Mammary epithelial cell (primary cell): ENCODE measurements at places on chromosomes 3 and 15. TPM values are rescaled to one million over a fixed set of nuclear protein-coding genes. Genes with fewer than 3 reads are reported as not detected.

- DNase-seq, result peak; percentile 33
These were observed 1.3 kb downstream of the DNAH1 start for GRCh38 chr3:52317208-52318000.

DNA sequence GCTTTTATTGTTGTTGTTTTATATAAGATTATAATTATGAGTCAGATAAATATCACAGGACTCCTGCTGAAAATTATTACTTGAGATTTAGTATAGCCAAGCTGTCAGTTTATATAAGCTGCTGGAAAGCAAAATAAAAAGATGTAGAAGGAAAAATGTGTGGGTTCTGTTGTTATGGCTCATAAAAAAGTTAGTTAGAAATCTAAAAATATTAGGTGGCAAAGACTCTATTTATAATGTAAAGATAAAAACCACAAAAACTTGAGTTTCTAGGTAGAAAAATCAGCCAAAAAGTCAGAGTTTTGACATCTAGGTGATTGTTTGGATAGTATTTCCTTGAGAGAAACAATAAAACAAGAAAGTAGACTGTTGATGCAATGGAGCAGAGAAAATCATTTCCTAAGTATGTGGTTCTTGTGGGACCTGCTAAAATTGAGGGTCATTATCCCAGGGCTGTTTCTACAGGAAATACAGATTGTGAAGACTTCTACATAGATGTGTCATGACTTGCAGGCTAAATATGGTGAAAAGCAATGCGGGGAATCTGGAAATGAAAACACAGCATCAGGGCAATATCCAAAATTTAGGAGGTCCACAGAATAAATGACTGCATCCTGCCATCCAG, 1109.6 kb upstream of the CADM2 start:
- DNase-seq, result peak; percentile 29

DNA sequence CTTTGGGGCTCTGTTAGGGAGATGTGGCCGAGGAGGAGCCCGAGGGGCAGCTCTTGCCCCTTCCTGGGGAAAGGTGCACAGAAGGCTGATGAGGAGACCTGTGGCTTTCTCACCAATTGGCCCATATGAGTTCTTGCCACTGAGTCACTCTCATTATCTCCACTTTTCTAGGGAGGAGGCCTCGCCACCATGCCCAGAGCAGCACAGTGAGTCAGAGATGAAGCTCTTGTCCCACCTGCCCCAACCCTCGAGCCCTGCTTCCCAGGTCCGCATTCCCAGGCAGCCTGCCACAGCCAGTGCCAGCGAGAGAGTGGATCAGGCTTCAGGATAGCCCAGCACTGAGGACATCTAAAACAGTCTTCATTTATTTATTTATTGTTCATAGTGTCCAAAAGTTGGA, 53.5 kb downstream of the AMOTL2 start:
- DNase-seq, result peak; percentile 81

- DNase-seq, result no peak
These were observed 271.1 kb upstream of the GPR149 start for GRCh38 chr3:154701055-154701454.

GRCh38 chr15:70633991-70634390, 129.4 kb downstream of the UACA start:
- no peak for DNase-seq

DNA sequence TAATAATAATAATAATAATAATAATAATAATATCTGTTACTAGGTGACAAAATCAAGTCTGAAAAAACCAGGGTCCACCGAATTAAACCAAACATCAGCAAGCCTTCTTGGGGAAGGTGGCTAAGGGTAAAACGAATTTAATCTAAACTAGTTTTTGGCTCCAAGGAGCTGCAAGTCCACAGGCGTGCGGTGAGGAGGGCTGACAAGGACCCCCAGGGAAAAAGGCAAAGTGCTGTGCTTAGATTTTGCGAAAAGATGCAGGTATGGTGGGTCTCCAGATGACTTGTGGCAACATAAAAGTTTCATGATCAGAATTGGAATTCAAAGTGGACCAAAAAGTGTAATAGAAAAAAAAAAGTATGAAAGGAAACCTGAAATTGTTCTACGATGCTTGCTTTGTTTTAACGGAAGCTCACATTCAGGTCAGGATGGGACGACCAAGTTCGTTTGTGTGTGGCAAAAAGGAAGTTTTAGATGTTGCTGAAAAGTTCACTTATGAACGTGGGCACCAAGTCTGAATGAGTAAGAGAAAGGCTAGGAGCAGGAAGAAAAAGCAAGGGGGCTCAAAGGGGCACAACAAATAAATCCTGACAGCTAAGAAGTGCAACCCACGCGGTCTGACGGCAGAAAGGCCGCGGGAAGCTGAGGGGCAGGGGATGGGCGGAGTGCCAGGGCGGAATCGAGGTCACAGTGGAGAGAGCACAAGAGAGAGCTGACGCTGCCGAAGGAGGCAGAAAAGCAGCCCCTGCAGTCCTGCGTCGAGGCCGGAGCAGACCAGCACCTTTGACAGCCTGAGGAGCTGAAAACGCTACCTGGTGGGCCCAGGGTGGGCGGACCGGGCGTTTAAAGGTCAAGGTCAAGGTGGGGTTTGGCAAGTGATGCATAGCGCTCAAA, 1.1 kb downstream of the WDR82 start:
- DNase-seq, result peak; percentile 40

GRCh38 chr15:43132830-43133429, 456 bp upstream of the TMEM62 start:
- no peak for DNase-seq

- peak; percentile 78 for DNase-seq
These were observed 1.7 kb downstream of the RAB11A start for GRCh38 chr15:65870889-65871533.

DNA sequence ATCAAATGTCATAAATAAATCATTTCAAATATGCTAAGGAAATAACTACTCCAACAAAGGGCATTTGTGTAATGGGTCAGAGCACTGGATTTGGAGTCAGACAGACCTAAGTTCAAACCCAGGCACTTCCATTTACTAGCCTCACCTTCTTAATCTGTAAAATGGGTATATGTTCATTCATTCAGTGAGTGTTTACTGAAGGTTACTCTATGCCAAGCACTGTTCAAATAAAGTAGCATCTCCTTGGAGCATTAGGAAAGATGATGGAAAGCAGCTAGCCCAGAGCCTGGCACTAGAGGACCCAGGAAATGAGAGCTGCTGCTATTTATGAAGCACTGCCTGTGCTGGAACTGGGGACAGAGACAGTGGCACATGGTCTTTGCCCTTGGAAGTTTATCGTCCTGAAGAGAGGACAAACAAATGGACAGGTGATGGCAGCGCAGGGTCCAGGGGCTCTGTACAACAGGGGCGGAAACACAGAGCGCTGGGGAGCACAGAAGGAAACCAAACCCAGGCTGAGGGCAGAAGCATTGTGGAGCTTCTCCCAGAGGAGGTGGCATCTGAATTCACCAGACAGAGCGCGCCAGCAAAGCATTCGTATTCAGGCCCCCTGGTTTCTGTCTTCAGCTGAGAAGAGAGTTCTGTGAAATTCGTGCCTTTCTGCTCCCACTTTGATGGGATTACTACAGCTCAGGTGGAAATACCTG, 19.0 kb downstream of the TM4SF4 start:
- no peak for DNase-seq

GRCh38 chr3:184332370-184333090, 4.9 kb upstream of the FAM131A start:
- DNase-seq, result peak; percentile 92

DNA sequence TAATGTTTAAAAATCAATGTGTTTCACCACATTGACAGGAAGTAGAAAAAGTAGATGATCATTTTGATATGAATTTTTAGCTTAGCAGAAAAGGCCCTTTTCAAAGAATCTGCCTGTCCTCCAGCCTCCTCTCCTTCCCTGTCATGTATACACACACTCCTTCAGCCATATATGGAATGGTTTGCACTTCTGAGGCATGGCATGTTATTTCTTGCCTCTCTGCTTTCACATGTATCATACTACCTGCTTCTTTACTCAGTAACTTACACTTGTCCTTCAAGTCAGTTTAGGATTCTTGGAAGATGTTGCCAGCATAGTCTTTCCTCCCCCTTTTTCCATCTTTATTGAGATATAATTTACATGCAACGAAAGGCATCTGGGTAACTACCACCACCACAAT, 79.0 kb downstream of the REC114 start:
- DNase-seq, result peak; percentile 34

DNA sequence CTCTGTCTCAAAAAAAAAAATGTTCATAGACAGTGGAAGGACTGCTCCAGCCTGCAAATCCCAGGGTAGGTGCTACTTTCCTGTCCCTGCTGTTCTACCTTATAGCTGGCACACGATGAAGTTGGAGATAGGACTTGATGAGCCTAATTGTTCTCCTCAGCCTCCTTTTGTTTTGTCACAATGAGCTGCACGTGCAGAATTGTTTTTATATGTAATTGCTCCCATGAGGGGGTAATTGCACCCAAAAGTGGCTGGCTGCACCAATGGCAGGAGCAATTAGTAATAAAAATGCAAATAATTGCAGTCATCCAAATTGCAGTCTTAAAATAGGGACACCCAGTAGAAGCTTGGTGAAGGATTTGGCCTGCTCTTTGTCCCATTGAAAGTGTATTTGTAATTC, 63.0 kb upstream of the PFN2 start:
- DNase-seq, result no peak

- no peak for DNase-seq
These were observed 800.6 kb upstream of the LMCD1 start for GRCh38 chr3:7700977-7701376.

- no peak for DNase-seq
These were observed 99.2 kb downstream of the GOLIM4 start for GRCh38 chr3:167996514-167996913.

GRCh38 chr3:121269389-121269788, 276.4 kb downstream of the POLQ start:
- DNase-seq, result no peak

- DNase-seq, result no peak
These were observed 104.2 kb downstream of the P2RY1 start for GRCh38 chr3:152938974-152939636.

- no peak for DNase-seq
These were observed 28.3 kb upstream of the ETV5 start for GRCh38 chr3:186137051-186137685.

DNA sequence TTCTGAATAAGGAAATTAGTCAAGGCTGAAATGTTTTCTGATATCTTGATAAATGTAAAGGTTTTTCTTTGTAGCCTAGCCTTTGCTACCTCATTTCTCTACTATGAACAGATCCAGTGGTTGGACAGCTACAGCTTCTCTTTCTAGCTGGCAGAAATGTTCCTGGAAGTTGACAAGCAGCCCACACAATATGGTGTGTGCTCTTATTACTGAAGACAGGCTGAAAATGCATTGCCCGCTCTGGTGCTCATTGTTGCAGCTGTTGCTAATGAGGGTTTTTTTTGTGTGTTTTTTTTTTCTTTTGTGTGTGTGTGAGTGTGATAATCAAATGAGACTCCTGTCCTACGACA, 844.3 kb upstream of the SEMA6D start:
- DNase-seq, result no peak

- no peak for DNase-seq
These were observed 30.7 kb upstream of the GRIP2 start for GRCh38 chr3:14570864-14571263.

DNA sequence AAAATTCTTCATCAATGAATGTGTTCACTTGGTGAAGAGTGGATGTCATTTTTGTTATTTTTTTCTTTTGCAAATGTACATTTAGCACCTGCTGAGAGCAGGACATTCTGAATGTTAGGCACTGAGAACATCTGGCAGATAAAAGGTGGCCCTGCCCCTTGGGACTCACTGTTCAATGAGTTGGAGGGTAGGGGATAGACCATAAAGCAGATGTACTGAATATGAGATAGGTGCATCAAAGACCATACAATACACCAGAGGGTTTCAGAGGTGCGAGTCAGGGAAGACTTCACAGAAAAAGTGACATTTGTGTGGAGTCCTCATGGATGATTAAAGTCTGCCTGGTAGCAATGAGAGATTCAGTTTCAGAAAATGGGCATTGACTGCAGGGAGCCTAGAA, 34.2 kb downstream of the EEFSEC start:
- DNase-seq, result no peak

DNA sequence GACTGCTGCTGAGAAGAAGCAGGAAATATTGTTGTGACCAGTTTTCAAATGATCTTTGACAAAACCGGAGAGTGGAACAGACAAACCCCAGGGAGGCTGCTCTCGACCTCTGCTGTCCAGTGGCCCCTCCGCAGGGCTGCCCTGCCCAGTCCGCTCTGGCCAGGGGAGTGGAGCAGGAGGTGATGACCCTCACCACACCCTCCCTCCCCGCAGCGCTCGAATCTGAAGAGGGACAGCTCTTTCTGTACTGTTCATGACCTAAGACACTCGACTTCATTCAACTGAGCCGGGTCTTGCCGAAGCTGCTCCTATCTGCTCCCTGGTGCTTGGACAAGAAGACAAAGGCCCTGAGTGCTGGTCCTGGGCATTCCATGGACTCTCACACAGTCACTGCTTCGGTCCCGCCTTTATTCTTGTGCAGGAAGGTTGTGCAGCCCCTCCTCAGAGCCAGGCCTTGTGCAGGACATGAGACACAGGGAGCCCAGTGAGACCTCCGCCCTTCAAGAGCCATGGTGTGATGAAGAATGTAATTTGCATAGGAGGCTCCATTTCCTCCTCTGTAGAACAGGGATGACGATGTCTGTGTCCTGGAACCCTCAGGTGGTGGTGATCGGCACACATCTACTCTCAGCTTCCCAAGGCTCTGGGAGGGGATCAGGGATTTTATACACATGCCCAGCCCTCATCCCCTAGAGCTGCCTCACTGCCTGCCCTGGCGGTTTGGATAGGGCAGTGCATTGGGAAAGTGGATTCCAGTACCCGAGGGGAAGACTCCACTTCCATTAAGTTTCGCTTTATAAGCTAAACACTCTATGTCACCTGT, 97.1 kb upstream of the PRR20G start:
- DNase-seq, result no peak

DNA sequence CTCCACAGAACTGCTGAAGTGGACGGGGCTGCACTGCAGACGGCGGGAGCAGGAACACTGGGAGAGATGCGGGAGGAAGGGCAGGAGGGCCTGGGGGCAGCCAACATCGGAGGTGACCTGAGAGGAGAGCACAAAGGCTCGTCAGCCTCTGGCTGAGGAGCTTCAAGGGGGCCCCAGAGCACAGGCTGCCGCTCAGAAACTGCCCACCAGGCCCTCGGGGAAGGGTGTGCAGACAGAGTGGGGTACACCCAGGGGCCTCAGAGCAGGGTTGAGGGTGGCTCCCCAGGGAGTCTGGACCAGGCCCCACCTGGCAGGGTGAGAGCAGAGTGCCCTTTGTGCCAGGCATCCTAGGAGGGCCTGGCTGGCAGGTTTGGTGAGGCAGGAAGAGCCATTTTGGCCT, 14.7 kb upstream of the RHO start:
- DNase-seq, result no peak

GRCh38 chr3:146087116-146087515, 73.9 kb downstream of the PLOD2 start:
- DNase-seq, result no peak

GRCh38 chr3:69738859-69739203, 433 bp upstream of the MITF start:
- DNase-seq, result no peak

The HCN4 gene
- not detected for polyA plus RNA-seq

The SLC12A1 gene
- not detected for polyA plus RNA-seq

The GPX1 gene
- 776 TPM for polyA plus RNA-seq

The MESP1 gene
- polyA plus RNA-seq, result not detected

The SAXO2 gene
- polyA plus RNA-seq, result 2.0 TPM

The THAP10 gene
- 2.5 TPM for polyA plus RNA-seq

The ZIC4 gene
- not detected for polyA plus RNA-seq

The BLOC1S6 gene
- 10.8 TPM for polyA plus RNA-seq

The FBXW12 gene
- not detected for polyA plus RNA-seq

The FMN1 gene
- polyA plus RNA-seq, result 0.69 TPM

The HDC gene
- not detected for polyA plus RNA-seq

The ALDH1A2 gene
- polyA plus RNA-seq, result 0.15 TPM
